ENCODE measurements at places on chromosomes 2 and 18.

GRCh38 chr2:196333397-196333796, 162.0 kb upstream of the STK17B start:
- no peak for DNase-seq

DNA sequence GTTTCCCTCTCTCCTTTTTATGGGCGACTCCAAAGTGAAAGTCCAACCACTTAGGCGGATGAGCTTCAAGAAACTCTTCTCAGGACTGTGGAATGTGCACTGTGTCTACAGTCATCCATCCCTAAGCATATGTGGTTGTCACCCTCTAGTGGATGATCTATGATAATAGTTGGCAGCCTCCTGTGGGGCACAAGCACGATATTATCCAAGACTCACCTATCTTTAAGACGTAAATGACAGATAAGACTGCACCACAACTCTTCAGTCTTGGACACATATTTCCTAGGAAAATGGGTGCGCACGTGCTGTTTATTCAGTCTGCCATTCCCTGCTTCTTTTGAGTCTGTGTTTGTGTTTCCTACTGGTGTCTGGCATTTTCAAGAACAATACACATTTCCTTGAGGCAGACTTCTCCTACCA, 145.5 kb upstream of the CTAGE1 start:
- DNase-seq, result peak; percentile 27

GRCh38 chr18:52339891-52340371, at the start of gene DCC:
DCC (plus strand) TSS chr18:52340197; CDS start chr18:52340788, 591 bp downstream.
- peak; percentile 81 for DNase-seq

GRCh38 chr2:108947271-108947907, 41.6 kb downstream of the EDAR start:
- no peak for DNase-seq

GRCh38 chr2:105470979-105471378, 72.1 kb upstream of the FHL2 start:
- DNase-seq, result peak; percentile 29

DNA sequence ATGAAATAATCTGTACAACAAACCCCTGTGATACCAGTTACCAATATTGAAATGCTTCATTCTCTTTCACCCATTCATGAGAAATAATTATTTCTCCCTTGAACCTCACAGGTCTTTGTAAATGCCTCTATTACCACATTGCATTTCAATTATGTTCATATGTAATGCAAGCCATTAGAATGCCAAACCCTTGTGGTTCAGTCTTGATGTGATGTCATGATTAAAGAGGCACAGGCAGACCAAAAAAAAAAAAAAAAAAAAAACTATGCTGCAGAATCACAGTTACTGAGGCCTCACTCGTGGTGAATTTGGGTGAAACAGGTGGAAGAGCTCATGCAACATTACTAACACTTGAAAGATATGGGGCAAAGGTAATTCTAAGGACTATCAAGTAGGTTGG, 9.4 kb upstream of the EPG5 start:
- DNase-seq, result no peak

- no peak for DNase-seq
These were observed 72.3 kb upstream of the SESTD1 start for GRCh38 chr2:179336782-179337534.

DNA sequence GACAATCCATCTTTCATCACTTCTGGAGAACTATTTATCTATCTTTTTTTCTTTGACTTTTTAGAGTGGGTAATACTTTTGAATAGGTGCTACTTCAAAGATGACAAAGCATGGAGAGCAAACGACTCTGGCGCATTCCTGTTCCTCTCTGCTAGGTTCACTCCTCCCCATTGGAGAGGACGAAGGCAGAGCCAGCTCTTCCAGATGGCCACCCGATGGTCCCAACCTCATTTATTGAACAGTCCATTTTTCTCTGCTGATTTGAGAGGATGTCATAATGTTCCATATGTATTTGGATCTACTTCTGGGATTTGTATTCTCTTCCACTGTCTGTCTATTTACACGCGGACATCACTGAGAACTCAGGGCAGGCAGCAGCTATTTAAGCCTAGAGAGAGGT, 284.3 kb upstream of the CXCR4 start:
- no peak for DNase-seq

DNA sequence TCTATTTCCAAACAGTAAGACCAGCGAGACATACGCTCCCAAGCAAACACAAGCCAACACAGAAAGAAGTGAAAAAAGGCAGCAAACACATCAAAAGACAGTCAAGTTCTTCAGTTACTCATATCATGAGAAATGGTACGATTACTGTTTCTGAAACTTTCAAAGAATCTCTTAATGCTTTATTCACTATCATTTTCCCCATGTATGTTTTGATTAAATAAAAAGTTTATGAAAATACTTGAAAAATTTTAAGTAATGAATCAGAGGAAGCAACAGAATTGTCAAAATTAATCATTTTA, 114.9 kb downstream of the HDAC4 start:
- DNase-seq, result no peak

GRCh38 chr2:70525032-70525431, 28.6 kb downstream of the TGFA start:
- DNase-seq, result no peak

- DNase-seq, result peak; percentile 88
These were observed 416.7 kb downstream of the THSD7B start for GRCh38 chr2:137182071-137182470.

DNA sequence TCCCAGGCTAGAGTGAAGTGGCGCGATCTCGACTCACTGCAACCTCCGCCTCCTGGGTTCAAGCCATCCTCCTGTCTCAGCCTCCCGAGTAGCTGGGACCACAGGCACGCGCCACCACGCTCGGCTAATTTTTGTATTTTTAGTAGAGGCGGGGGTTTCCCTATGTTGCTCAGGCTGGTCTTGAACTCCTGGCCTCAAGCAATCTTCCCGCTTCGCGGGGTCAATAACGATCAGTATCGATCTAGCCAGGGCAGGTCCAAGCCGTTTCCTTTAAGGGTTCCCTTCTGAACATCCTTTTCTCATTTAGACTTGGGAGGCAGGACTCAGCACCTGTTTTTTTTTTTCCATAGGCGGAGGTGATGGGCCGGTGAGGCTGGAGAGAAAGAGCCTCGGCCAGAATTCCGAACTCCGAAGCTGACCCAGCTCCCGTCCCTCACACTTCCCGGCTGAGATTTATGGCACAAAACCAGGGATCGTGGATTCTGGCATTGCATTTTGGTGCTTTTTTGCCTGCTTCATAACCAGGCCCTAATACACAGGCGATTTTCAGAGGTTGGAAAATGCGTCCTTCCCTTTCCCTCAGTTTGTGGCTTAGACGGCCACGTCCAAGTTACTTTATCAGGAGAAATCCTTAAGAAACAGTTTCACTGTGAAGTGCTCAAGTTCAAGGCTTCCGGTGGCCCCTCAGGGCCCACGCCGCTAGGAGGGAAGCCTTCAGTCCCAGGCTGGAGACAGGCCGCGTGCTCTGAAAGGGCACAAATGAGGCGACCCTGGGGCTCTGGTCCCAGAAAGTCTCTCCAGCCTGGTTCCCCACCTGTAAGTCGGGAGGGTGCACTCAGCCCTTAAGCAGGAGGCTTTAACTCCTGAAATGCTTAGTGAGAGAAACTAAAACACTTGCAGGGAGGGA, 998 bp upstream of the SLC66A3 start:
- no peak for DNase-seq

GRCh38 chr2:45220227-45220626, 211.0 kb upstream of the SIX2 start:
- no peak for DNase-seq

DNA sequence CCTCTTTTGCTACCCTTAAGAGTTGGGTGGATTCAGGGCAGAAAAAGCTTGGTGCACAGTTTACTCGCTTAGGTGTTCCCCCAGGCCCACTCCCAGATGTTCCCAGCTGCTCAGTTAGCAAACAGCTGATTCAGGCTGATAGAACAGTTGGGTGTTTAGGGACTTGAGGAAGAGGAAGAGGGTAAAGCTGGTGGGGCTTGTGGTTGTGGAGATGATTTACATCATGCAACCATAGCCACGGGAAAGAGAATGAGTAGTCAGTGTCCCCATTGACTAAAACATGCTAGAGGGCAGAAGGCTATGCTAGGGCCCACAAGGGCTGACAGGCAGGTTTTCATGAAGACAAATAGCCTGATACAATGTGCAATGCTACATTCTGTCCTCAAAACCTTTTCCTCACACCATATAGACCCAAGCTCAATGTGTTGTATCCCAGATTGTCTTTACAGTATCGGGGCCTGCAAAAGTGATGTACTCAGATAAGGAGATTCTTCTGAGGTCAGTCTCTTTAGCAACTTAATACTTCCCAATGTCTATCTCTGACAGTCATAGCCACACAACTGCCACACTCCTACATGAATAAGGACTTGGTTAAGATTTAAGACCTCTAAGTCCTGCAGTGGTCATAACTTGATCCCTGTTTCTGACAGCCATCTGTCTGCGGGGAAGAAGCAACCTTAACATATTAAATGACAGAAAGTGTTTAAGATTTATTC, 15.6 kb downstream of the COLEC12 start:
- no peak for DNase-seq
